ENCODE measurements at places on chromosomes 1 and 21. TPM values are rescaled to one million over a fixed set of nuclear protein-coding genes. Genes with fewer than 3 reads are reported as not detected.

The UBE2U gene
- total RNA-seq = not detected

The PPIH gene
- 115 TPM for total RNA-seq

The ISG15 gene
- 152 TPM for total RNA-seq

The RPE65 gene
- total RNA-seq = not detected

The KCNJ9 gene
- total RNA-seq = not detected

All from Caki2 (cell line).